ENCODE measurements at places on chromosomes 12 and 14. TPM values are rescaled to one million over a fixed set of nuclear protein-coding genes. Genes with fewer than 3 reads are reported as not detected.

The KLHL33 gene
- total RNA-seq: 0.28 TPM

The RNASE7 gene
- total RNA-seq: not detected

The TTC7B gene
- 59.1 TPM for total RNA-seq

The NRL gene
- total RNA-seq: 3.4 TPM

The ADAMTS20 gene
- total RNA-seq: not detected

The FBLN5 gene
- total RNA-seq: 29.2 TPM

The KCNC2 gene
- not detected for total RNA-seq

The ZNF385A gene
- total RNA-seq: 9.7 TPM

The PITPNM2 gene
- 18.5 TPM for total RNA-seq

The ERP27 gene
- total RNA-seq: 0.21 TPM

The MEG3 gene
- total RNA-seq: 12.3 TPM

The DHRS4L2 gene
- 29.3 TPM for total RNA-seq

The GSKIP gene
- total RNA-seq: 14.0 TPM

The MANSC4 gene
- total RNA-seq: not detected

- DNase-seq: no peak
- peak overlapping the region; percentile 84 for H3K27ac ChIP-seq
- H3K27me3 ChIP-seq: no peaks in the 10 kb centered on the region
- H3K36me3 ChIP-seq: peaks cover under 1% of the 10 kb centered on the region
Measured at GRCh38 chr12:121297435-121297991, 1.0 kb upstream of the CAMKK2 start.

- no peak for DNase-seq
Measured at GRCh38 chr12:8821591-8821990, 830 bp upstream of the A2ML1 start.

DNA sequence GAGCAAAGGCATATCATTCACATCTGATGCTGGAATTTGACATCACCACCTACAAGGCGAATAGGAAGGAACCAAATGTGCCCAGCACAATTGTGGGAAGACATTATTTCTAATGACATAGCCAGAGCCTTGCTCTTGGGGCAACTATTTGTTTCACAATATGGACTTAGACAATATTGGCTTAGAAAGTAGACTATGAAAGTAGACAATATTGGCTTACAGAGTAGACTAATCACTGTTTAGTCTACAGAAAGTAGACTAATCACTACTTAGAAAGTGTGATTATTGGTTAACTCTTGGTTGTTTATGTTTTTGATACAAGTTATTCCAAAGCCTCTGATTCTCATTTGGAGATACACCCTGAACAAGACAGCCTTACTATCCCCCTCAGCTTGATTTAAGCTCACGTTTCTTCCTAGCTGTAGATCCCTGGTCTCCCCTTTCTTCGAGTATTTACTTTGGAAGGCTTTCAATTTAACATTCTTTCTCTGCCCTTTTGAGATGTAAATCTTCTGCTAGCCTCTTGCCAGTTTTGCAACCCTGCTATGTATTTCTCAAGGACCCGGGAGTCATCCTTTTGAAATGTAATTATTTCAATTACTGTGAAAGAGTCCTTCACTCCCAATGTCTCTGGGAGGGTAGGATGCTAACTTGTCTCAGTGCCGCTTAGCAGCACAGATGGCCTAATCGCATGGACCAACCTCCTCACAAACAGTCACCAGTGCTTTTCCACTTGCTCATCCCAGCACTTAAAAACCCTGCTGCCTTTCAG is 843.2 kb downstream of the GALC start:
- no peak for DNase-seq
- no peaks in the 10 kb centered on the region for H3K4me1 ChIP-seq
- H3K27me3 ChIP-seq: no peaks in the 10 kb centered on the region
- no peak overlapping the region for H3K4me3 ChIP-seq

DNA sequence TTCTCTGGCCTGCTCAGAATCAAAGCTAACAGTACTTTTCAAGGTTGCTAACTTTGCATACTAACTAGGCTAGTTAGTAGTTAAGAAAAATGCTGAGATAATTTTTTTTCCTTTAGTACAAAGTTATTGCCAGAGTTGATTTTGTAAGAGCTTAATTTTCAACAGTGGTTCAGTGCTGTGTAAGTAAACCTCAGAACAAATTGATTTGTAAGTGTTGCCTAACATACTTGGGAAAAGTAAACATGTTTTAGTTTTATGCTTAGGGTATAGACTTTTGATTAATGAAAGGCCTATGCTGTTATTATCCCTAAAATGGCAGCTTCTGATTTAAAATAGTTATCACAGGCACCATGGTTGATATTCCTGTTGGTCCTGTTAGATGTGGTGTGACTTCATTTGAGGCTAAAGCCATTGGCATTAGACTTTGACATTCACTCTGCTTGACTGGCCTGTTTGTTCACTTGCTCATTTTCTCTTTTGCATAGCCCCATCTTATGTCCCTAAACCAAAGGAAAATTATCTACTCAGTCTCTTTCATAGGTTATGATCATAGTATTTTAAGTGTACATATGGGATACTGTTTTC is 5.2 kb downstream of the CMAS start:
- no peaks in the 10 kb centered on the region for H3K4me1 ChIP-seq
- H3K27ac ChIP-seq: no peak overlapping the region
- H3K4me3 ChIP-seq: no peak overlapping the region
- H3K36me3 ChIP-seq: no peaks in the 10 kb centered on the region
- H3K27me3 ChIP-seq: no peaks in the 10 kb centered on the region
- no peak for DNase-seq

DNA sequence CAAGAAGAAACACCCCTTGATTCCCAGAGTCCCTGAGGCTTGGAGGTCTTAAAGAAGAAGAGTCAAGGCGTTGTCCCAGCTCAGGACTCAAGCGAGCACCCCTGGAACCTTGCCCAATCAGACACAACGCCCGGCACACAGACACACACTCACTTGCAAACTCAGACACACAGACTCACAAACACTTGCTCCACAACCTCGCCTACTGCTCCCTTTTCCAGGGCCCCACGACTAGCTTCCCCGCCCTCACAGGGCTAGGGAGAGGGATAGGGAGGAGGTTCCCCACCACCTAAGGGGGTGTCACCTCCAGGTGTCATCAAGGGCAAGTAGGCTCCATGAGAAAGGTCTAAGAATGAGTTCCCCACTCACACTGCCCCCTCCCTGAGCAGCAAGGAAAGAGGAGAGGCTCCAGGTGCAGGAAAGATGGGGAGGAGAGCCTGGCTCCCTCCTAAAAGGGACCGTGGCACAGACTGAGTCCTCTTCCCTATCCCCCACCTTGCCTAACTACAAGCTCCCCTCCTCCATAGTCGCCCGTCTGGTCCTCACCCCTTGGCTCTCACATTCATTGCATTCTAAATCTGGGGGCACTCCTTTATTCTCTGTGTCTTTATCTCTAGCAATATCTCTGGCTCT is 717 bp downstream of the WNT10B start:
- H3K4me3 ChIP-seq: peak overlapping the region; percentile 48
- DNase-seq: no peak
- H3K27me3 ChIP-seq: peaks cover 68% of the 10 kb centered on the region
- H3K27ac ChIP-seq: no peak overlapping the region

GRCh38 chr12:80936353-80936641 is 1.4 kb downstream of the LIN7A start:
- peak overlapping the region; percentile 91 for H3K27ac ChIP-seq
- peak overlapping the region; percentile 84 for H3K4me3 ChIP-seq
- DNase-seq: peak; percentile 31
- H3K4me1 ChIP-seq: peaks cover 4% of the 10 kb centered on the region
- no peaks in the 10 kb centered on the region for H3K27me3 ChIP-seq

DNA sequence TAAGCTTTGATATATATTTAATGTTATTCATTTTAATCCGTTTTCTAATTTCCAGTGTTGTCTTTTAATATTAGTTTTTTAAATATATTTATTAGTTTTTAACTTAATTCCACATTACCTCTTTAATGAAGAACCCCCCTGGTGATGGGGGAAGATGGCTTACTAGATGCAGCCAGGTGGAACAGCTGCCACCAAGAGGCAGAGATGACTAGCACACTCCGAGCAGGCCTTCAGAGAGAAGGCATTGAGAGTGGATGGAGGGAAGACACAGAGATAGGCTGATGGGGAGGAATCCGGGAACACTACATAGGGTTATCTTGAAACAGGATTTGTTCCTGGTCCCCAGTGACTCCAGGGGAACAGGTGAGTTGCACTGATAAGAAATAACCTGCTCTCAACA is 771.6 kb downstream of the LRFN5 start:
- no peak overlapping the region for H3K4me3 ChIP-seq
- no peak for DNase-seq
- no peaks in the 10 kb centered on the region for H3K36me3 ChIP-seq
- no peak overlapping the region for H3K27ac ChIP-seq
- no peaks in the 10 kb centered on the region for H3K27me3 ChIP-seq
- H3K4me1 ChIP-seq: no peaks in the 10 kb centered on the region

DNA sequence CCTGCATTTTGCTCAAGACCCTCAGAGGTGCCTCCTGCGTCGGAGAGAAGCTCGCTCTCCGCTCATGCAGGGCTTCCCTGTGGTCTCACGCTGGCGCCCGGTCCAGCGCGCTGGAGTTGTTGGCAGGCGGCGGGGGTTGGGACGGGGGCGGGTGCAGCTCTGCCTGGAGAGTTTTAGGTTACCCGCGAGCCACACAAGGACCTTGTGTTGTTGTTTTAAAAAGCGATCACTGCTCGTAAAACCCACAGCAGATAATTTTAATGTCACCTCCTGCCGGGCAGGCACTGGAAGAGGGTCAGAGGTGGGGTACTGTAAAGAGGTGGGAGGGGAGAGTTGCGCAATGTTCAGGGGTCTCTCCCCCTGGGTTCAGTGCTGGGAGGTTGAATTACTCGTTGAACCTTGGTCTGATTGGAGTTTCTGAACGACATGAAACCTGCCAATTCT is 850 bp downstream of the SMOC1 start:
- no peaks in the 10 kb centered on the region for H3K36me3 ChIP-seq
- H3K4me3 ChIP-seq: no peak overlapping the region
- H3K27ac ChIP-seq: no peak overlapping the region
- peaks cover 68% of the 10 kb centered on the region for H3K27me3 ChIP-seq
- peaks cover 4% of the 10 kb centered on the region for H3K4me1 ChIP-seq
- no peak for DNase-seq

DNA sequence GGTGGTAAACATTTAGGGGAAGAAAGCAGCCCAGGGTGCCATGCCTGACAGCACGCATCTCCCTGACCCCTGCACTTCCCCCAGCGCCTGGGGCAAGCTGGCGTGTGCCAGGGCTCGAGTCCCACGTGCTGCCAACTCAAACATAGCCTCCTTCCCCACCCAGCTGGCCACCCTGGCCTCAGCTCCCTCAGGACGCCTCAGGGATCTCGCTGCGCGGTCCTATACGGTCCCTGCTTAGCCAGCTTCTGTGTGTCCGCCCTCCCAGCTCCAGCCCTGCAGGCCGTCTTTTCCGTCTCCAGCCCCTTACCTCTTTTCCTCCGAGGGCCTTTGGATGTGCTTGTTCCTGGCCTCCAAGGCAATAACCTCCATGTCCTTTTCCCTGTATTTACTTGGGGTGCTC is 71.0 kb downstream of the TESC start:
- no peaks in the 10 kb centered on the region for H3K27me3 ChIP-seq
- H3K36me3 ChIP-seq: peaks cover 78% of the 10 kb centered on the region
- H3K4me3 ChIP-seq: no peak overlapping the region
- DNase-seq: no peak

DNA sequence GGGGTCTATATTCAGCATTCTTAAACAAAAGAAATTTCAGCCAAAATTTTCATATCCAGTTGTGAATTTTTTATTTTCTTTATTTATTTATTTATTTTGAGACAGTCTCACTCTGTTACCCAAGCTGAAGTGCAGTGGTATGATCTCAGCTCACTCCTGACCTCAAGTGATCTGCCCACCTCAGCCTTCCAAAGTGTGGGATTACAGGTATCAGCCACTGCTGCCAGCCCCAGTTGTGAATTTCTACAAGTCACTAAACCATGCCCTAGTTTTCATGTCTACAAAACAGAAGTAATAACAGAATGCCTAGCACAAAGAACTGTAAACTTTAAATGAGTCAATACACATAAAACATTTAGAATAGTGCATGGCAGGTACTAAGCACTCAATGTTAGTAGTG is 254.2 kb downstream of the C12orf50 start:
- H3K27me3 ChIP-seq: no peaks in the 10 kb centered on the region
- H3K4me3 ChIP-seq: no peak overlapping the region
- no peaks in the 10 kb centered on the region for H3K36me3 ChIP-seq
- DNase-seq: no peak
- H3K4me1 ChIP-seq: no peaks in the 10 kb centered on the region

DNA sequence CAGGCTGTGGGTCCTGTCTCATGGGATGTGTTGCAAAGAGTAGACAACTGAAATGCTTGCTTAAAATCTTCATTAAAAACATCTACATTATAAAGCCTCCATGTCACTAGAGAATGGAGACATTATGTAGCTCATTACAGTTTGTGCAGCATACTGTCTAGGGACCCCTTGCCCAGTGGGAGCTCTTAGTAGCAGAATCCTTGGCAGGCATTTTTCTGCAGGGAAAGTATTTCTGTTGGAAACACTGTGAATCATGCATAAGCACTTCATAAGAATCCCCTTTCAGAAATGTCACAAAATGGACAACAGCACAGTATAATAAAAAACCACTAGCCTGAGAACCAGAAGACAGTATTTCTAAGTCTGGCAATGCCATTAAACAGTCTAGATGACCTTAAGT is 174.3 kb downstream of the MGAT4C start:
- H3K4me3 ChIP-seq: no peak overlapping the region
- no peak for DNase-seq
- H3K4me1 ChIP-seq: peaks cover 6% of the 10 kb centered on the region

GRCh38 chr14:60508363-60508706 is 611 bp upstream of the SIX6 start:
- no peak for DNase-seq
- no peak overlapping the region for H3K4me3 ChIP-seq
- H3K4me1 ChIP-seq: peaks cover 39% of the 10 kb centered on the region
- H3K36me3 ChIP-seq: no peaks in the 10 kb centered on the region
- peaks cover 100% of the 10 kb centered on the region for H3K27me3 ChIP-seq
- H3K27ac ChIP-seq: no peak overlapping the region

DNA sequence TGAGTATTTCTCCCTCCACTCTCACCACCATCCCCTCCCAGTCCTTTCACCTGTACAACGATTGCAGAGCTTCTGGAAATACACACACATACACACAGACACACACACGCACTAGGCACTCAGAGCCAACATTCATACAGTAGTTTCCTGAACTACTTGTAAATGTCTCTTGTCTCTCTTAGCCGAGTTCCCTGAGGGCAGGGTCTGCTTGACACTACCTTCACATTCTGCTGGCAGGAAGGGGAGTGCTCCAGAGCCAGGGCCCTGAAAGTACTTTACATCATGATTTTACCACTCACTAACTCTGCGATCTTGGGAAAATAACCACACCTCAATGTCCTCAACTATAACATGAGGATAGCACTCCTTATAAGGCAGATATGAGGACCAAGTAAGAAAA is 82.7 kb downstream of the GAS2L3 start:
- DNase-seq: no peak
- H3K27me3 ChIP-seq: no peaks in the 10 kb centered on the region
- H3K4me3 ChIP-seq: no peak overlapping the region
- no peaks in the 10 kb centered on the region for H3K4me1 ChIP-seq

DNA sequence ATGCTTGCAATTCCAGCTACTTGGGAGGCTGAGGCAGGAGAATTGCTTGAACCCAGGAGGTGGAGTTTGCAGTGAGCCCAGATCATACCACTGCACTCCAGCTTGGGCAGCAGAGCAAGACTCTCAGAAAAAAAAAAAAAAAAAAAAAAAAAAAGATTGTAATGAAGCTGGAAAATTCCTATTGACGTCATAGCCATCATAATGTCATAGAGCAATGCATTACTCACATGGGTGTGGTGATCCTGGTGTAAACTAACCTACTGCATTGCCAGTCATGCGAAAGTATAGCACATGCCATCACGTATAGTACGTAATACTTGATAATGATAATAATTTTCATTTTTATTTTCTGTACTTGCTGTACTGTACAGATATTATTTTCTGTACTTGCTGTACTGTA is 42.7 kb upstream of the NID2 start:
- DNase-seq: no peak
- H3K4me1 ChIP-seq: no peaks in the 10 kb centered on the region
- no peak overlapping the region for H3K27ac ChIP-seq
- H3K4me3 ChIP-seq: no peak overlapping the region
- no peaks in the 10 kb centered on the region for H3K36me3 ChIP-seq
